ENCODE measurements at places on chromosomes 2 and 18. TPM values are rescaled to one million over a fixed set of nuclear protein-coding genes. Genes with fewer than 3 reads are reported as not detected.

Gene B4GALT6
- 0.32 TPM for total RNA-seq

Gene MYOM1
- total RNA-seq = 7.8 TPM

Gene PRADC1
- total RNA-seq = 77.0 TPM

Gene RNPEPL1
- total RNA-seq = 196 TPM

Gene RBKS
- not detected for total RNA-seq

Gene CFAP53
- total RNA-seq = not detected

Gene HOXD3
- 8.6 TPM for total RNA-seq

Gene TNFRSF11A
- 2.7 TPM for total RNA-seq

Gene PPP1R1C
- not detected for total RNA-seq

Gene CDK5R2
- total RNA-seq = not detected

Gene FAM237A
- not detected for total RNA-seq

GRCh38 chr2:218368150-218368528, 11.5 kb downstream of the CATIP start:
- H3K27ac ChIP-seq = peak overlapping the region; percentile 95
- peak overlapping the region; percentile 53 for H3K4me3 ChIP-seq
- no peaks in the 10 kb centered on the region for H3K27me3 ChIP-seq
- no peaks in the 10 kb centered on the region for H3K36me3 ChIP-seq

- H3K4me1 ChIP-seq = no peaks in the 10 kb centered on the region
- no peak for DNase-seq
- H3K27me3 ChIP-seq = no peaks in the 10 kb centered on the region
- H3K27ac ChIP-seq = no peak overlapping the region
- no peak overlapping the region for H3K4me3 ChIP-seq
These were observed 111.7 kb downstream of the ACVR1 start for GRCh38 chr2:157764386-157764785.

DNA sequence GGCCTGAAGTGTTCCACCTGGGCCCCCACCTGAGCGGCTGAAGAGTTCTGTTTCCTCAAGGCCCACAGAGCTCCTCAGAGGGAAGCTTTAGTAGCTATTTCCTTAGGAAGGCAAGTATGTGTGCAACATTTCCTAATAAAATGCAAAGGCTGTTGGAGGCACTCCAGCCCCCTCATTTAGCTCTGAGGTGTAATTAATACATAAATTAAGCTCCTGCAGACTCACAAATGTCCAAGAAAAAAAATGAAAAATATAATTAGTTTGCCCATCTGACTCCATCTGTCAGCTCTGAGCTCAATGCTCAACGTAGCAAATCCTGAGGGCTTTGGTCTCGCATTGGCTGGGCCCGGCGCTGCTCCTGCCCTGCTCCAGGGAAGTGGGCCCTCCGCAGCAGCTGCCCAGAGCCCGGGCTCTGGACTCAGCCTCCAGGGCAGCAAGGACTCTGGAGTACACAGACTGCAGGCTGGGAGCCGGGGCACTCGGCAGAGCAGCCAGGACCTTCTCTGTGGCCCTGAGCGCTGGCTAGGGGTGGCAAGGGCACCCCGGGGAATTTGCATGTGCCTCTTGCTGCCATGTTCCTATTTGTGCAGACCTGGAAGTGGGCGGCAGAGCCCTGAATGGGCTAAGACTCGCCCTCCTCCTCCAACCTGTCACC, 23.4 kb upstream of the C1QL2 start:
- no peaks in the 10 kb centered on the region for H3K4me1 ChIP-seq
- no peak for DNase-seq
- no peak overlapping the region for H3K4me3 ChIP-seq
- H3K27me3 ChIP-seq = no peaks in the 10 kb centered on the region

DNA sequence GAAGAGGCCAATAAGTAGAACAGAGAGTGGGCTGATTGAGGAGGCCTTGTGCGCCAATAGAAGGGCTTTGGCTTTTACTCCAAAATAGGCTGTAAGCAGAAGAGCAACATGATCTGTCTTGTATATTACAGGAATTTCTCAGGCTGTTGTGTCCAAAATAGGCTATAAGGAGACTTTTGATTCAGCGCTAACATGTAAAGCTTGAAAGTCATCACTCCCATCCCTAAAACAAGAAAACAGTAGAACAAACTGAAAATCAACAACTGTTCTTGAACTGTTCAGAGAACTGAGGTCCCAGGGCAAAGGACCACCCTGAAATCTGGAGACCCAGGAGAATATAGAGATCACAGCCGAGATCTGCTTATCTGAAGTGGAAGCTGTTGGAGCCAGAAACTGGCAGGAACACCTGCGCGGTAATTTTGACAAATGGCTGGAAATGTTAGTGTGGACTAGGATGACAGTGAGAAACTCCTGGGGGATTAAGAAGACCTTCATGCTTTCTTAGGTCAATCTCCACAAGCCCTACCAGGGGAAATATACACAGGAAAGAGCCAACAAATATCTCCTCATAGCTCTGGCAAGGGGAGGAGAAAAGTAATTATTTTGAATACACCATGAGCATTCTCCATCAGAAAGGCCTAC, 258.6 kb downstream of the RBM43 start:
- H3K27me3 ChIP-seq = no peaks in the 10 kb centered on the region
- H3K36me3 ChIP-seq = no peaks in the 10 kb centered on the region
- no peak for DNase-seq
- H3K4me1 ChIP-seq = no peaks in the 10 kb centered on the region
- H3K4me3 ChIP-seq = no peak overlapping the region

- no peak overlapping the region for H3K4me3 ChIP-seq
- no peaks in the 10 kb centered on the region for H3K27me3 ChIP-seq
- no peaks in the 10 kb centered on the region for H3K4me1 ChIP-seq
- H3K36me3 ChIP-seq = no peaks in the 10 kb centered on the region
These were observed 32.6 kb downstream of the ACOXL start for GRCh38 chr2:110764931-110765330.

DNA sequence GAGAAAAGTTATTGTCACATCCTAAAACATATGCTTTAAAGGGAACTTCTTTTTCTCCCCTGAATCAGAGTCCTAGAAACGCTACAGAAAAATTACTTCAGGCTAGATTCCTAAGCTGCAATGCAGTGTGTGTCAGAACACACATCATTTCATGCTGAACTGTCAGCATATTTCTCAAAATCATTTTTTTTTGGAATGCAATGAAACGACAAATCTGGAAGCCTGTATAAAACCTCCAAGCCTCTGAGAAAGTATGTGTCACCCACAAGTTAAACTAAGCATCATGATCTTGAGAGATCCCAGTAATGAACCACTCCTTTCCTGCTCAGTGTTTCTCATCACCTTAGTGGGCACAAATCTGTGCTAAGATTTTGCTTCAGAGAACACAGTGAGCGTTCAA, 276.2 kb downstream of the ZNF521 start:
- no peaks in the 10 kb centered on the region for H3K27me3 ChIP-seq
- H3K36me3 ChIP-seq = no peaks in the 10 kb centered on the region
- no peaks in the 10 kb centered on the region for H3K4me1 ChIP-seq
- DNase-seq = no peak
- H3K4me3 ChIP-seq = no peak overlapping the region
- no peak overlapping the region for H3K27ac ChIP-seq

- H3K27me3 ChIP-seq = no peaks in the 10 kb centered on the region
- H3K4me3 ChIP-seq = no peak overlapping the region
- no peak for DNase-seq
- H3K4me1 ChIP-seq = no peaks in the 10 kb centered on the region
- no peak overlapping the region for H3K27ac ChIP-seq
These were observed 386.0 kb downstream of the IRS1 start for GRCh38 chr2:226413498-226414130.

DNA sequence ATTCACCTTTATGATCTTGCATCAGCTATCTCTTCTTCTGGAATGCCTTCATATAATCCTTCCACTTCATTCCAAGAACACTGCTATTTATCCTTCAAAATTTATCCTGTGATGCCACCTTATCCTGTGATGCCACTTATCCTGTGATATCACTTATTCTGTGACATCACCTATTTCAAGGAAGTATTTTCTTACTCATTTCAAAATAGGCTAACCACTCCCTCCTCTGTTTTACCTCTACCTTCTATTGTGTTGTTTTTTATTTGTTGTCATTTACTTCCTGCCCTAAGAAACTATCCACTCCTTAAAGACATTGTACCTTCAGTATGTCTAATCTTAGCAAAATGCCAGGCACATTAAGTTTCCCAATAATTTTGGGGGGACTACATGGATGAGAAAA, 38.8 kb downstream of the CD226 start:
- H3K27ac ChIP-seq = no peak overlapping the region

- H3K27ac ChIP-seq = no peak overlapping the region
- H3K27me3 ChIP-seq = no peaks in the 10 kb centered on the region
- no peaks in the 10 kb centered on the region for H3K4me1 ChIP-seq
- H3K36me3 ChIP-seq = no peaks in the 10 kb centered on the region
These were observed 15.0 kb upstream of the LAMA1 start for GRCh38 chr18:7132356-7133150.

- no peak overlapping the region for H3K27ac ChIP-seq
- no peaks in the 10 kb centered on the region for H3K36me3 ChIP-seq
- H3K27me3 ChIP-seq = no peaks in the 10 kb centered on the region
- no peak overlapping the region for H3K4me3 ChIP-seq
- H3K4me1 ChIP-seq = no peaks in the 10 kb centered on the region
These were observed 2.3 kb upstream of the MAL start for GRCh38 chr2:95023222-95023597.

GRCh38 chr2:18925296-18925695, 335.9 kb upstream of the NT5C1B start:
- H3K4me1 ChIP-seq = peaks cover 7% of the 10 kb centered on the region
- no peak overlapping the region for H3K27ac ChIP-seq
- no peaks in the 10 kb centered on the region for H3K36me3 ChIP-seq
- no peak for DNase-seq
- H3K4me3 ChIP-seq = no peak overlapping the region

DNA sequence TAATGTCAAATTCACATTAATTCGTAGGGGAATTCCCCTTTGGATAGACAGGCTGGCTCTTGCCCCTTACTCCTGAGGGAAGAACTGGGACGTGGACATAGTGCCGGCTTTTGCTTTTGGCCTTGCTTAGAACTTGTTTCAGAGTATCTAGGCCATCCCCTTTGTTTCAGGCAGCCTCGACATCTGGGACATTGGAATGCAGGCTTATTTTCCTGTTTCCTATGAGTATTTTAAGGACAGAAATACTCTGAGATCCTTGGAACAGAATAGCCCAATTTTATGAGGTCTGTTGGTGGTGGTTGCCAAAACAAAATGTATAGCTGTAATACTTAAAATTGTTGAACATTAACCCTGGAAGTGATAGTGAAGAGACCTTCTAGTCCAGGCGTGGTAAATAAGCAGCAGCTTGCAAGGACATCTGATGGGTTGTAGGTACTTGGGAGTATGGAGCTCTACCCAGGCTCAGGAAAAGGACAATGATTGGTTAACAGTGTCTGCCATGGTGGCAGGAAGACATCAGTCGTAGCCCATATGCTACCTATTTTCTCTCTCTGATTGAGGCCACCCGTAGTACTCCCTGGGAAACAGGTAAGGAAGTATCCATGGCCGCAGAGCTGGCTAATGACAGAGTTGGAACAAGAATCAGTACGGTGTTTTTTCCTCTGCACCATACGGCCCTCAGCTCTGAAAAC, 112.4 kb downstream of the CDK15 start:
- no peak overlapping the region for H3K4me3 ChIP-seq
- no peaks in the 10 kb centered on the region for H3K4me1 ChIP-seq
- H3K27ac ChIP-seq = no peak overlapping the region
- no peaks in the 10 kb centered on the region for H3K27me3 ChIP-seq
- no peaks in the 10 kb centered on the region for H3K36me3 ChIP-seq
- no peak for DNase-seq

DNA sequence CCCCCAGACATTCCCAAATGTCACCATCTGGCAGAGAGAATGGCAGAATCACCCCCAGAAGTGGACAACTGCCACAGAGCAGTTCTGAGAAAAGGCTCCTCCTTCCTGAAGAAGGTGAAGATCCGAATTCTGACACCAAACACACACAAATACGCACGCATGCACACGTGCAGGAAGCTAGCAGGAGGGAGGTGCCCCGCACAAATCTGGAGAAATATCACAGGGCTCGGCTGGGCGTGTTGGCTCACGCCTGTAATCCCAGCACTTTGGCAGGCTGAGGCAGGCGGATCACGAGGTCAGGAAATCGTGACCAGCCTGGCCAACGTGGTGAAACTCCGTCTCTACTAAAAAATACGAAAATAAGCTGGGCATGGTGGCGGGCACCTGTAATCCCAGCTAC, 38.5 kb upstream of the ATG16L1 start:
- no peaks in the 10 kb centered on the region for H3K36me3 ChIP-seq
- no peak overlapping the region for H3K4me3 ChIP-seq
- DNase-seq = no peak
- H3K27ac ChIP-seq = no peak overlapping the region
- H3K27me3 ChIP-seq = no peaks in the 10 kb centered on the region
- H3K4me1 ChIP-seq = peaks cover 12% of the 10 kb centered on the region

DNA sequence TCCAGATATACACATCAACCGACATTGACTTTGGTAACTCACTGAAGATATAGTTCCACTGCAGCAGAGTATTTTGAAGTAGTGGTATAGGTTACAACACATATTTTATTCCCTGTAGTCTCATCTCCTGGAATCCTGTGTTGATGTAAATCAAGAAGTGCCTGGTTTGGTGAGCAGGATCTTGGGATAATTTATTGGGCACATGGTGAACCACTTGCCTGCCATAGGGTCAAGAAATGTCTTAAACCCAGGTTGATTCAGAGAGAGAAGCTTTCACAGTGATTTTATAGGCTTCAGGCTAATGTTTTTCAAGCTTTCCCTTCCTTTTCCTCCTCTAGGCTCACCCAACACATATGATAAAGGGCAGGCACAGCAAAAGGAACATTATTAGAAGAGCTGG, 24.6 kb downstream of the CCDC85A start:
- H3K4me1 ChIP-seq = no peaks in the 10 kb centered on the region
- no peak overlapping the region for H3K27ac ChIP-seq

- H3K36me3 ChIP-seq = no peaks in the 10 kb centered on the region
- no peaks in the 10 kb centered on the region for H3K27me3 ChIP-seq
- no peak for DNase-seq
- peaks cover 12% of the 10 kb centered on the region for H3K4me1 ChIP-seq
- no peak overlapping the region for H3K4me3 ChIP-seq
These were observed 162.1 kb downstream of the QPCT start for GRCh38 chr2:37506407-37507050.

DNA sequence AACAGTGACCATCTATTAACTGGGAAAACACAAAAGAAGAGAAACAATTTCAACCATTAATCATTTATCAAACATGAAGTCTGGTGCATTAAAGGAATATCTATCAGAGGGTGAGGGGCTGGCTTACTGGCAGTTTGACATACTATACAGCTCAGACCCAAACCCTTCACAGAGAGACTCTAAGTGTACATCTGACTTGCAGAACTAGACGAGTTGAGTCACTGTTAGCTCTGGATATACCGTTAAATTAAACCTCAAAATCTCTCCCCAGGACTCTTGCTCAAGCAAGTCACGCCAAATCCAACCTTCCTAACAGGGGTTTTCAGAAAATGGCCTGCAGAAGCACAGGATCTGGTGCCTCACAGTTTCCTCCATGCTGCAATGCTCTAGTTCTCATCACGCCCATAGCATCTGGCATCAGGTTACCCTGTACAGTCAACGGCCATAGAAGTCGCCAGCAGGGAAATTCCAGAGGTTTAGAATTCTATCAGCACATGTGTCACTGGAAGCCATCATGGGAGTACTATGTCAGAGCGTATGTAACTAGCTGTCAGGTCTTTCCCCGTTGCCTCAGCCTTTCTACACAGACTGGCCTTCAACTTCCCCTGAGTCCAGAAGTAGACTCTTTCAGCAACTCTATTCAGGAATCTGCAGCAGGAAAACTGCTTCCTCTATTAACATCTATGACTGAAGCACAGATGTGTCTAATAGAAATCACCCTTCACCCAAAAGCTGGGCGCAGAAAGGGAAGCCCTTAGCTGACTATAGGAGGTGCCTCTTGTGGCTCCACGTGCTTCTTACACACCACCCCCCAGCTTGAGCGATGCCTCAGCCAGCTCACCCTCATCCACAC, 9.3 kb downstream of the TGOLN2 start:
- peaks cover 38% of the 10 kb centered on the region for H3K36me3 ChIP-seq
- peaks cover 25% of the 10 kb centered on the region for H3K4me1 ChIP-seq
- H3K27ac ChIP-seq = no peak overlapping the region
- DNase-seq = no peak
